Non-pigmented ciliary epithelial cell (primary cell): ENCODE measurements at places on chromosomes 12 and 14.

DNA sequence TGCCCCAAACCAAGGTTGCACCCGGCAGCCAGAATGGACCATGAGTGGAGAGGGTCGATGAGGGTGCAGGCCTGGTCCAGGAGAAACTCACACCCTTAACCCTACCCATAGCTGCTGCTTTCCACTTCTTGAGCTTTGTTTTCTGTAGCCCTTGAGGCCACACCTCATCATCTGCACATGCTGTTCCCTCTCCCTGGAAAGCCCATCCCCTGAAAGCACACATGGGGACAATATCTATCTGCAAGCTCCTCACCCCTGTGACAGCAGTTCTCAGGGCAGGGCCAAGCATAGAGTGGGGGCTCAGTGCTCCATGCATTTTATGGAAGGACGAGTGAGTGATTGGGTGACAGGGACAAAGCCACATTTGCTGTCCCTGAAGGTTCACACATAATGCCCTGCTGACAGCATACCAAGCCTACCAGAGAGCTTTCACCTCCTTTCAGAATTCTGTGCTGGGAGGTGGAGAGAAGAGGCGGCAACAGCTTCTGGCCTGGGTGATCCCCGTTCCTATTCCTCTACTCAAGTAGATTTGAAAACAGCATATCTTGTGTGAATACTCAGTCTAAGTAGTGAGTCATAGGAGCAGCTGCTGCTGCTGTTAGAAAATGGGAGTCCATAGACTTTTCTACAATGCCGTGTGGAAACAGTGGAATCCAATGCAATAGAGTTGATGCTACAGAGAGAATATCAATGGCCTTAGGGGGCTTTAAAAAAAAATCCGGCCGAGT lies 44.6 kb downstream of the SRGAP1 start:
- peak; percentile 53 for DNase-seq

- DNase-seq = no peak
Measured at GRCh38 chr12:6614513-6615172, 7.5 kb upstream of the CHD4 start.

- DNase-seq = no peak
Measured at GRCh38 chr14:21529515-21529914, 3.4 kb upstream of the SALL2 start.

DNA sequence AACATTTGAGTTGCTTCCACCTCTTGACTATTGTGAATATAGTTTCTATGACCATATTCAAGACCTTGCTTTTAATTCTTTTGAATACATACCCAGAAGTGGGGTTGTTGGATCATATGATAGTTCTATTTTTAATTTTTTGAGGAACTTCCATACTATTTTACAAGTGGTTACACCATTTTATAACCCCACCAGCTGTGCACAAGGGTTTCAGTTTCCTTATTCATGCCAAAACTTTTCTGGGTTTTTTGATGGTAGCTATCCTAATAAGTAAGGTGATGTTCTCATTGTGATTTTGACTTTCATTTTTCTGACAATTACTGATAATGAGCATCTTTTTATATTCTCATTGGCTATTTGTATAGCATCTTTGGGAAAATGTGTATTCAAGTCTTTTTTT lies 109.4 kb upstream of the GARIN2 start:
- no peak for DNase-seq

DNA sequence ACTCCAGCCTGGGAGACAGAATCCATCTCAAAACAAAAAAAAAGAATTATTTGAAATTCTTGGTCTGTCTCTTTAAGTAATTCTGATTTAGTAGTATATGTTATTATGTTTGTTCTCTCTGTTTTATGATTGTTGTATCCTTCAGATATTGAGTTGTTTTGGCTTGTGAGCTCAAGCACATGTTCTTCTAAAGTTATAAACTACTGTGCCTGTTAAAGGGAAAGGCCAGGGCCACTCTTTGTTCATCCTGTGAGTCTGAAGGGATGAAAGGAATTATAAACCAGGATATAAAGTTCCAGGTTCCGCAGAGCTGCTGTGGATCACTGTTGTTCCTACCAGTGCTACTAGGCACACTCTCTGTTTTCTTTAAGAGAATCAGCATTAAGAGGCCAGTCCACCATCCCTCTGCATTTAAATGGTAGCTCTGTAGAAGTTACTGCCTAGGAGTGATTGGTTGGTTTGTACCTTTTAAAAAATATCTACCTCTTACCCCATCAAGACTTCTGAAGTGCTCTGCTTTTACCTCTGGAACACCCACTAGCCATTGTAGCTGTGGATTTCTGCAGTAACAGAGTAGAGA lies 14.1 kb downstream of the TMTC3 start:
- DNase-seq = no peak

GRCh38 chr14:94706133-94706532 lies 63.8 kb downstream of the GSC start:
- DNase-seq = no peak

GRCh38 chr14:24892497-24893051 lies 157.4 kb downstream of the STXBP6 start:
- no peak for DNase-seq

GRCh38 chr12:124848621-124849380 lies 14.9 kb downstream of the SCARB1 start:
- no peak for DNase-seq

DNA sequence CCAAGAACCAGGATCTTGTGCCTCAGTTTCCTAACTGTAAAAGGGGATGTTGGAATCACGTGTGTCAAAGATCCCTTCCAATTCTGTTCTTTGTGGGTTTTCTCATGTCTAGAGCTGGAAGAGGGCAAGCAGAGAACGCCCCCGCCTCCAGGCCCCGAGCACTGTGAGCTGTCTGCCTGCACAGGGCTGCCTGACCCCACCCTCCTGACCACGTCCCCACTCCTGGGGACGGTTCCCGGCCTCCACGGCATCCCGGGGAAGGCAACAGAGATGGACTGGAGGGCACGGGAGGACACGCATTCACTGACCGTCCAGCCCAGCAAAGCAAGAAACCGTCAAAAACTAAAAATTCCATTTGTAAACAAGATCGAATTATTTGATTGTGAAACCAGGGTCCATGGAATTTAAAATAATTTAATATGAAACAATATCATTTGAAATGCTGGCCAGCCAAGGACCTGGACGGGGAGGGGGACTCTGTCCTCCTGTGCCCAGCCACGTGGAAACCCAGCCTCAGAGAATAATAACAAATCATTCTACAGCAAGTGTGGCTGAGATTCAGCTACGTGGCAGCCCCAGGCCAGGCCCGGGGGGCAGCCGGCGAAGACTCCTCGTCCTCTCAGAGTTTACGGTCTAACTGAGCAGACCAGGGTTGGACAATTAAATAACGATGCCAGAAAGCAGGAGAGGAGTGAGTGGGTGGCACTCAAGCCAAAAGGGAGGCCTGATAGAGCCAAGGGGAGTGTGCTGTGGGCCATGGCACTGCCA lies 87.3 kb upstream of the DIO3 start:
- no peak for DNase-seq

GRCh38 chr12:33488036-33488435 lies 48.4 kb upstream of the SYT10 start:
- peak; percentile 8 for DNase-seq

DNA sequence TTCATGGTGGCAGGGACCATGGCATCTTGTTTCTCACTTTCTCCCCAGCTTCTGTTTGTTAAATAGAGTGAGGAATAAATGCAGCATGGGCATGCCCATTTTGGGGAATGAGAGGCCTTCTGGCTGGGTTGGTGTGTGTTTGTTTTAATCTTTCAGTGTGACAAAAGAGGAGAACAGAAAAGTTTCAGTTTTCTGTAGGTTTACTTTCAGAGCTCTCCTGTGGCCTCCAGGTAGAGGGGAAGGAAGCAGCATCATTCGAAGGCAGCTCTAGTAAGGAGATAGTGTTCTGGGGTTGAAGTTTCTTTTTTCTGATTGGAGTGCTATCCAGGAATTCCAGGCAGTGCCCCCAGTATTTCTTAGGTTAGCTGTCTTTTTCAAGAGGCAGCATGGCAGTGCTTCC lies 15.3 kb downstream of the MSRB3 start:
- no peak for DNase-seq

DNA sequence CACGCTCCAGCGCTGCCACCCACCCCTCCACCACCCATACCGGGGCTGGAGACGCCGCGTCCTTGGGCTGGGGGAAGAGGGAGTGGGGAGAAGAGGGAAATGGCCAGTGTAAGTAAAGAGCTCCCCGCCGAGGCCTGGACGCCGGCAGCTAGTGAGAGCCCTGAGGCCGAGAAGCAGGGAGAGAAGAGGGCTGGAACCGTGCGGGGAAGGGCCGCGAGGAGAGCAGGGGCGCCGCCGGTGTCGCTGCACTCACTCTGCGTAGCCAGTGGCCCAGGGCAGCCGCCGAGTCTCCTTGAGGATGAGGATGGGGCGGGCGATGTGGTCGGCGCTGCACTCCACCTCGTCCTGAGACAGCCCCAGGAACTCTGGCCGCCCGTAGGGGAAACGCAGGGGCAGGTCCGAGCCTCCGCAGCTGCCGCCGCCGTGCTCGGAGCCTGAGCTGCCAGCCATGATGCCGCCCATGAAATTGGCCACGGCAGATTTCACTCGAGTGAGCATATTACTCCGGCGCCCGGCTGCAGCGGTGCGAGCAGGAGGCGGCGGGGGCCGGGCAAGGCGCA lies 631 bp downstream of the PPM1H start:
- no peak for DNase-seq

- peak; percentile 48 for DNase-seq
Measured at GRCh38 chr12:43210485-43211192, 341.4 kb downstream of the ADAMTS20 start.

GRCh38 chr14:84882830-84883229 lies 647.1 kb upstream of the FLRT2 start:
- no peak for DNase-seq

- DNase-seq = no peak
Measured at GRCh38 chr14:102977475-102977874, 55.0 kb downstream of the AMN start.

DNA sequence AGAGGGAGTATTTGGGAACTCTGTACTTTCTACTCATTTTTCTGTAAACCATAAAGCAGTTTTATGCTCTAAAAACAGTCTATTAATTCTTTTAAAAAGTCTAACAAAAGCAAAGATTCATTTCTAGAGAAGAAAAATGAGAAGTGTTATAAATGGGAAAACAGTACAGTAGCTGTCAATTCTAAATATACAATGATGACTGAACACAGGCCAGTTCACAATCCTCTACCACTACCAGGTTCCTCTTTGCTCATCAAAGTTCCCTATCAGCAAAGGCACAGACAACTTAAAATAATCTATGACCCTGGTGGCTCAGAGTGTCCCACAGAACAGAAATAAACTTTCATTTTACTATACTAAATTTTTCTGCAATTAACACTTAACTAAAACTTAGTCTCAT lies 12.5 kb downstream of the NAA25 start:
- no peak for DNase-seq

DNA sequence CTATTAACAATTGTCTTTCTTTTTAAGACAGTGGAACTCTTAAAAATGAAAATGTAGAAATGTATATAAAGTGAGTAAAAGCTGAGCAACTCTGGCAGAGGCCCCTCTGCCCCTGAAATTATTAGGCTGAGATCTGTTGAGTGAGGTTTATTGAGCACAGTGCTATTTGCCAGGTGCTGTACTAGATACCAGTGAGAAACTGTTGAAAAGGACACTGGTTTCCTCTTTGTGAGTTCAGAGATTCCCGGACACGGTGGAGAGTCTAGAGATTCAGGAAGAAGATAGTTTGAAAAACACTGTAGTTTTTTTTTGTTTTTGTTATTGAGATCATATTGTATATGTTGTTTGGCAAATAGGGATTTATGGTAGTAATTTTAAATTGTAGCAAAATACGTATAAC lies 11.2 kb downstream of the ACVR1B start:
- DNase-seq = no peak

GRCh38 chr12:124363353-124363965 lies 68.6 kb downstream of the RFLNA start:
- DNase-seq = no peak

DNA sequence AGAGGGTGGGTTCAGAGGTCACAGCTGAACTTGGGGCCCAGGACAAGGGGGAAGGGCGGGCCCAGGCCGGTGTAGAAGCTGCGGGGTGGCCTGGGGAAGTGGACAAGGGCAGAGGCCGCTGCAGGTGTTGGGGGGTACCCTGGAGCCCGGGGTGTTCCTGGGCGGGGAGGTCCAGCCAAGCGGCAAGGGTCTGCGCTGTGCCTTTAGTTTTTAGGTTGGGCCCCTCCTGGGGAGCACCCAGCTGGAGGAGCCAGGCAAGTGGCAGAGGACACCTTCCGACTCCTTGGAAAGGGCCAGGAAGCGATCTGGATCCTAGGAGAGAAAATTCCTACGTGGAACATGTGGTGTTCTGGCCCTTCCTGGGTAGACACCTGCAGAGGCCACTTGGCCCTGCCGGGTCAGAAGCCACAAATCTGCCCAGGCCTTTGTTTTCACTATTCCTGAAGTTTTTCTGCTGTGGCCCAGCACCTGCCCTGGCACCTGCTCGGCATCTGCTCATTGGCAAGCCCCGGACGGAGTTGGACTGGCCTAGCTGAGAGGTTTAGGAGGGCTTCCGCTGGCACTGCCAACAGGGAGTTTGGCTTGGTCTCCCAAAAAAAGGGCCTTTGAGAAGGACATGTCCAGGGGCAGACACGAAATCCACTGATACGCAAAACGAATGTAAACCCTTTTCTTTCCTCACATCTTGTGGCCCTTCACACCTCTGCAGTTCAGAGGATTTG lies 61.1 kb downstream of the SMUG1 start:
- no peak for DNase-seq

GRCh38 chr14:101731187-101732080 lies 30.1 kb upstream of the PPP2R5C start:
- DNase-seq = peak; percentile 63

GRCh38 chr14:97056086-97056485 lies 258.9 kb downstream of the VRK1 start:
- DNase-seq = no peak

GRCh38 chr14:80387563-80387981 lies 176.3 kb upstream of the DIO2 start:
- no peak for DNase-seq
